Stimulated activated CD4-positive, alpha-beta T cell treated with anti-CD3 and anti-CD28 coated beads, Interleukin-4, amount 100 ng/mL, for 24 hours (primary cell): ENCODE measurements at places on chromosomes 7 and 10.

GRCh38 chr7:32941681-32942414, 15.4 kb upstream of the FKBP9 start:
- DNase-seq, result no peak

- DNase-seq, result no peak
Measured at GRCh38 chr7:101590663-101591435, 38.2 kb downstream of the MYL10 start.

DNA sequence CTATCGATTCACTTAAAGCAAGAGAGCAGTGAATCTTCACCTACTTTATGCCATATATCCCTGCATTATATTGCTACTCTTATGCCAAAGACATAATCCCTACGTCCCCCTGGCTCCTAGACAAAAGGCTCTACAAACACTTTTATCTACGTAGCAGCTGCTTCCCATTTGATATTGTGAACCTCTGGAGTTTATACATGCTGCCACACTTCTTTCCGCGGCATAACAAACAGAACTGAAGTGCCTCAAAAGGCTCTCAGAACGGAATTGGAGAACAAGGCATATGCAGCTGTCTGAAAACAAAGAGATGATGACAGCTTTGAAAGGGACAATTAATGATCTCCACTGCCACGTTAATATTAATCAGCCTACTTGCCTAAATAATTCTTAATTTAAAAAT, 985.6 kb upstream of the LRRN3 start:
- DNase-seq, result no peak

DNA sequence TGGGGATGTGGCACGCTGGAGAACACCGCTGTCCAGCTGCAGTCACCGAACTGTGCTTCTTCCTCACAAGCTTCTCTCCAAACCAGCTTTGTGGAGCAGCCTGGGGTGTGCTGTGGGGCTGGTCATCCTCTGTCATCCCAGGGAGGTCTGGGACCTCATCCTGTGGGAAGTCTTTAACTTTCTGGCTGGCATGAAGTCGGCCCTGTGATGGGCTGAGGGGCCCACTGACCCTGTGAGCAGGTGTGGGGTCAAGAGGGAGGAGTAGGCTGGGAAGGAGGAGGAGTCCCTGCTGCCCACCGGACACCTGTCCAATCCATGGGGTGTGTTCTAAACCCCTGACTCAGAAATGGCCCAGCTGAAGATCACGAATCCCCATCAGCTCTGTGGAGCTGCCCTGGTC, 136.2 kb upstream of the SHH start:
- no peak for DNase-seq

DNA sequence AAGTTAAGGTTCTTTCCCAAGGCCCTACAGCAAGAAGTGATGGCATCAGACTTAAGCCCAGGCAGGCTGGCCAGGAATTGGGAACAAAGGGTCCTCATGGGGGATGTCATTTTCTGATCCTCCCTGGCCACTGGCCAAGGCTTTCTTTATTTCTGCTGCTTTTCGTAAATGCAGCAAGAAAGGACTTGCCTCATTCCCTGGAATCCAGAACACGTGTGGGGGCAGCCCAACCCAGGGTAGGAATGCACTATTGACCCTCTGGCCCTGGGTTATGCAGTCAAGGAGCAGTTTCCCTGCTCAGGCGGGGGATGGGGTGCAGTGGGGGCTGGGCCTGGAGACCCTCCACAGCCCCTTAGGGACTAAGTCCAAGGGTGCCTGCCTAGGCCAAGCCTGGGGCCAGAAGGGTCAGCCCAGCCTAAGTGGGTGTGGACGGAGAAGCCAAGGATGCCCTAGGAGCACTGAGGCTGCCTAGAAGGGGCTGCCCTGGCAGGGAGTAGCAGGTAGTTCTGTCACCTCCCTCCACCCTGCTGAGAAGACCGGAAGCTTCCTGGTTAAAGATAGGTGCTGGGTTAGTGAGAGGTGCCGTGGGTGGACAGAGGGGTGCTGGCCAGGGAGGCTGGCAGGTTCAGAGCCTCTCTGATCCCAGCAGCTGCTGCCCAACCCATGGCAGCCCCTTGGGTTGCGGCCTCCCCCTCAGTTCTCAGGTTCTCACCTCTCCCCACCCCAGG, 179.2 kb downstream of the SH3PXD2A start:
- DNase-seq, result no peak

DNA sequence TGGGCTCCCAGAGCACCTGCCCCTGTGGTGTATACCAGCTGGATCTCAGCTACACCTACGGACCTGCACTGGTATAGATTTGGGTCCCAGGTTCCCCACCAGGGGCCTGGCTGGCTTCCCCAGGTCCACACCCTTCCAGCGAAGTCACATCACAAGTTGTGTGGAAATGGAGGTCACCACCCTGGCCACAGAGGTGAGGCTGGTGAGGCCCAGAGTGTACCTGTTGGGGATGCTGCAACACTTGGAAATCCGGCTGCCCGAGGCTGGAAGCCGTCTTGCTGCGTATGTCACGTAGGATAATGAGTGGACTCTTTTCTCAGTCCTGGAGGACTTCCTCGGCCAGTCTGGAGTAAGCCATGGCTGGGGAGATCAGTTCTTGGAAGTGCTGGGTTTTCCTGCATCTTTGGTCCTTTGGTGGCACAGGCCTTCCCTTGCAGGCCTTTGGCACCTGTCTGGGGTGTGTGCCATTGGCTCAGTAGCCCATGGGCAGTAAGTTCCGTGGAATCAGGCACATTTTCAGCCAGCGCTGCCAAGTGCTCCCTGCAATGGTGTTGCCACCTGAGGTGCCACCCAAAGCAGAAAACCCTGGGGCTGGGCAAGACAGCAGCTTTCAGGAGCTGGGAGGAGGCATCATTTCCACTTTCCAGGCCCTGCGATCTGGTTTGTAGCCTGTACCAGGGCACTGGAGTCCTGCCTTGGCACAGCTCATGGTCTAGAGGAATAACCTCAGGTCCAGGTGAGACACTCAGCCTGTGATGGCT, 97.9 kb downstream of the LHPP start:
- DNase-seq, result no peak

DNA sequence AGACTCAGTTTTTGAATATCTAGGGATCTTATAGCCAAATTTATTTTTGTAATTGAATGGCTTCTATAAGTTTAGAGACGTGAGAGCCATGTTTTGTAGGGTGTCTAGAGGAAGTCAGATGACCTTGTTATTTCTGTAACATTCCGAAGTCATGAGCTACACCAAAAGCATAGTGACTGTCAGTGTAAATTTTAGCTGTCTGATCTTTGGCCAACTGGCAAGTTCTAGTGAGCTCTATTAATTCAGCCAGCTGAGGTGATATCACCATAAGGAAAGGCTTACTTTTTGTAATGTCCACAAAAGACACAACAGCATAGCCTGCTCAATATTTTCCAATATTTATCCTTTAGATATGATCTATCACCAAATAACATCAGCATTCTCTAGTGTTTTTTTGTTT, 9.9 kb upstream of the NT5C3A start:
- no peak for DNase-seq
